ENCODE measurements at places on chromosomes 1 and 21. TPM values are rescaled to one million over a fixed set of nuclear protein-coding genes. Genes with fewer than 3 reads are reported as not detected.

DNA sequence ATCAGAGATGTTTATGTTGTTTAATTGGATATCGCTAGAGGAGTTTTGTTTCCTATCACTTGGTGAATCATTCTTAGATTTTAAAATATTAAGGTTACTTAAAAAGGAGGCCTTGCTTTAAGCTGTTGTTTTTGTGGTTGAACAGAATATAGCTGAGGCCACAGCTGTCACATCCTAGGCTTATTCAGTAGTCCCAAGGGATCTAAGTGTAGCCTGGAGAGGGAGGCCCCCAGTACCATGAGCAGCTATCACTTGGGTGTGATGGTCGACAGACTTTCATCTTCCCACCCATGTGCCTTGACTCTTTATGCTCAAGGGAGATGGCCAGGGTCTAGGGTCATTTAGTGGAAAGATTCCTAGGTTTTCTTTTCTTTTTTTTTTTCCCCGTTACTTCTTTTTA, 278.7 kb downstream of the HHAT start:
- DNase-seq: no peak

DNA sequence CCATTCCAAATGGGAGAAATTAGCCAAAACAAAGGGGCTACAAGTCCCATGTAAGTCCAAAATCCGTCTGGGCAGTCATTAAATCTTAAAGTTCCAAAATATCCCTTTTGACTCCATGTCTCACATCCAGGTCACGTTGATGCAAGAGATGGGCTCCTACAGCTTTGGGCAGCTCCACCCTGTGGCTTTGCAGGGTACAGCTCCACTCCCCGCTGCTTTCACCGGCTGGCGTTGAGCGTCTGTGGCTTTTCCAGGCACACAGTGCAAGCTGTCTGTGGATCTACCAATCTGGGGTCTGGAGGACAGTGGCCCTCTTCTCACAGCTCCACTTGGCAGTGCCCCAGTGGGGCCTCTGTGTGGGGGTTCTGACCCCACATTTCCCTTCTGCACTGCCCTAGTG, 130.2 kb downstream of the TPR start:
- DNase-seq: no peak

LCA5L gene
- 1.1 TPM for total RNA-seq

CD84 gene
- 5.3 TPM for total RNA-seq

NCF2 gene
- total RNA-seq: 8.6 TPM

Data from urinary bladder (tissue), 4 donors.